Stimulated activated CD4-positive, alpha-beta T cell treated with anti-CD3 and anti-CD28 coated beads, TNF-alpha, amount 100 ng/mL, for 24 hours (primary cell): ENCODE measurements at places on chromosomes 7 and 10.

- DNase-seq: no peak
These were observed 64.6 kb downstream of the CUX1 start for GRCh38 chr7:101882005-101882421.

GRCh38 chr10:84181631-84182030 lies 8.0 kb downstream of the GPR15LG start:
- no peak for DNase-seq

- DNase-seq: no peak
These were observed 24.8 kb upstream of the SFMBT2 start for GRCh38 chr10:7435674-7436073.

GRCh38 chr10:63641799-63642198 lies 120.6 kb downstream of the REEP3 start:
- no peak for DNase-seq

- DNase-seq: no peak
These were observed 37.8 kb downstream of the MTPN start for GRCh38 chr7:135939261-135939812.

DNA sequence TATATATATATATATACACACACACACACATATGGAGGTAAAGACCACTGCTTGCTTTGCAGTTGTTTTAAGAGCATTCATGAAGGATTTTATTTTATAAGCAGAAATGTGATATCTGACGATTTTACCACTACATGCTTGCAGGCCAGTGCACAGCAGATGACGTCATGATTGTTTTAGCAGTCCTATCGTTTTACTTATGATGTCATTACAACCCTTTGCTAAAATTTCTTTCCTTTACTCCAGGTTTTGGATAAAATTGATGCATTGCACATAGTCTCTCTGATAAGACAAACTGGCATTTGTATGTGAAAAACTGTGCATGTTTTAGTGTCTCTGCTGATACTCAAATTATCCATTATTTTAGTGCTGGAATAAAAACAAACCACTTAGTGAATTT lies 9.2 kb downstream of the EGFR start:
- no peak for DNase-seq

GRCh38 chr10:132375795-132376297 lies 21.2 kb upstream of the PWWP2B start:
- DNase-seq: no peak

- no peak for DNase-seq
These were observed 87.2 kb downstream of the CALD1 start for GRCh38 chr7:134866617-134867016.

- no peak for DNase-seq
These were observed 234.4 kb downstream of the GLI3 start for GRCh38 chr7:42002654-42003053.

- DNase-seq: no peak
These were observed 289.5 kb downstream of the KCNMA1 start for GRCh38 chr10:77348082-77348481.

GRCh38 chr7:39261771-39262170 lies 284.1 kb downstream of the POU6F2 start:
- no peak for DNase-seq

- DNase-seq: no peak
These were observed 26.5 kb downstream of the CTBP2 start for GRCh38 chr10:125133696-125134482.

DNA sequence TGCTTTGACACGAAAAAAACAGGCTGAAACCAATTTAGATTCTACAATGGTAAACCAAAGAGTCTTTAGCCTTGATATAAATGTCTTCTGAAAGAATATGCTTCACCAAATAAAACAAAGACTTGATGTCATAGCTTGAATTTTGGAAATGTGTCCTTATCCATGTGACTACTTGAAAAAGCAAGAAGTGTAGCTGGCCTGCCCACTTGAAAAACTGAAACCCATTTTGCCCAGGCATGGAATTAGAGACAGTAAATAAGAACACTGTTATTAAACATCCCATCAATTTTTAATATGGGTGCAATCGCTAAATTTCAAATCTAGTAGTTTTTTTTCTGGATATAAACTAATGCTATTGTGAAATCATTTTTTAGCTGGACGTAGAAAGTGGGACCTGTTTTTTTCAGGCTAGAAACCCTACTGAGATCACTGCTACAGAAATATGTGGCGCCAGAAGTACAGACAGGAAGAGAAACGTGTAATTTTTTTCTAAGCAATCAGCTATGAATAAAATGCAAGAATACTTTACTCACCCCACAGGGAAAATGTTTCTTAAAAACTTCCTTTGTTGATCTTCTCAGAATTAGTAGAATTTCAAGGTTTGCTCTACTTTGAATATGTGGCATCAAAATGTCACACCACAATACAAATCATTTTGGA lies 56.7 kb downstream of the PIP4K2A start:
- no peak for DNase-seq

- DNase-seq: no peak
These were observed 516.4 kb upstream of the ZMIZ1 start for GRCh38 chr10:78552261-78552811.

DNA sequence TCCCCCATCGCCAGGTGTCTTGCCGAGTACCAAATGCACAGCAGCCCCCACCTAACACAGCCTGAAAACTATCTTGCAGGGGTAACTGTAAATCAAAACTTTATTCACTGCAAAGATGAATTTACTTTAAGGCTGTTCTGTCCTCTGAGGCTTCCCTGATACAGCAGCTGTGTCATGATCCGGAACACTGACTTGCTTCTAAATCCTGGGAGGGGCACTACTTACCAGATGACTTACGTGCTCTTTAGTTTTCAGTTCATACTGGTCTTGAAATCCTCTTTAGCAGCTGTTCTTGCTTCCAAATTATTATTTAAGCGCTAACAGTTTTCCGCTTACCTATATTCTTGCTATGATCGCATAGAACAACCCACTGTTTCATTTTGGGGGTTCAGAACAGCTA lies 4.9 kb downstream of the DYNC1I1 start:
- no peak for DNase-seq

DNA sequence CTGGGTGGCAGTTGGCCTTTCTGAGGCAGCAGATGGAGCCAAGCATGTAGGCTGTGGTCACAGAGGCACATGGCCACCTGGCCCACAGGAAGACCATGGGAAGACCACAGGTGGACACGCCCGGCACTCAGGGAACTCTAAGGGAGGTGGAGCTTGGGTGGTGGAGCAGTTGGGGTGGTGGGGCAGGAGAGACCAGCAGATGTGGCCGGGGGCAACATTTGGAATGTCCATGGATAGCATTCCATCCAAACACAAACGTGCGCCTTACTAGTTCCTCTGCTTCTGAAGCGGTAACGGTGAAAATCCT lies 290.9 kb downstream of the PTPRN2 start:
- DNase-seq: no peak
